Esophagus squamous epithelium (tissue), 5 donors: ENCODE measurements at places on chromosomes 13 and 19. TPM values are rescaled to one million over a fixed set of nuclear protein-coding genes. Genes with fewer than 3 reads are reported as not detected.

GJA3 gene
- total RNA-seq = 0.85 TPM

JAK3 gene
- 0.87 TPM for total RNA-seq

KLK3 gene
- not detected for total RNA-seq

LILRA6 gene
- total RNA-seq = 0.53 TPM

ERICH6B gene
- total RNA-seq = not detected

P2RY11 gene
- 3.5 TPM for total RNA-seq

- no peaks in the 10 kb centered on the region for H3K36me3 ChIP-seq
- no peak for DNase-seq
- H3K4me1 ChIP-seq = no peaks in the 10 kb centered on the region
Measured at GRCh38 chr13:51237887-51238286, 15.7 kb downstream of the FAM124A start.

DNA sequence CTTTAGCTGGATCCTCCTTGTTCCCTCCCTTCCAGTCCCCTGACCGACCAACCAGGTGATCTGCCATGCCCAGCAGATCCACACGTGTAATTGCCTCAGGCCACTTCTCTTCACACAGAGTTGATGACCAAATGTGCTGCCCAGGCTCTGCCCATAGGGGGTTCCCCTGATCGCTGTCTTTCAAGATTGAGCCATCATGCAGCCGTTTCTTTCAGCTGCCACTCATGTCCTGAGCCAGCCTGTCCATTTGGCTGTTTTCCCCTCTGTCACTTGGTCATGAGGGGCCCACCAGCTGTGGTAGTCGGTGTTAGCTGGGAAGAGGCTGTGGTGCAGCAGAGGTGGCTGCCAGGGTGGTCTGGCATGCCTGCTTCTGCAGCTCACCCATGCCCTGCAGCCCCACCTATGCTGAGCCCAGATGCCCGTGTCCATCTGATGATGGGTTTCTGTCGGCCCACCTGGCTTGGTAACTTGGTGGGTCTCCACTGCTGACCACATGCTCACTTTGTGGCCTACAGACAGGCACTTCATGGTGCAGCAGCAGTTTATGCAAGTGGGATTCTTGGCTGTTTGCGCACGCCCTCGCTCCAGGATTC lies 35.6 kb upstream of the GPR183 start:
- H3K36me3 ChIP-seq = peaks cover 6% of the 10 kb centered on the region
- no peaks in the 10 kb centered on the region for H3K4me1 ChIP-seq
- H3K27ac ChIP-seq = no peak overlapping the region
- H3K27me3 ChIP-seq = no peaks in the 10 kb centered on the region
- no peak for DNase-seq

GRCh38 chr13:23321535-23322241 lies 111.8 kb downstream of the SACS start:
- H3K4me1 ChIP-seq = peaks cover 6% of the 10 kb centered on the region
- no peaks in the 10 kb centered on the region for H3K27me3 ChIP-seq
- peak overlapping the region; percentile 12 for H3K27ac ChIP-seq
- H3K4me3 ChIP-seq = peak overlapping the region; percentile 3
- no peak for DNase-seq
- no peaks in the 10 kb centered on the region for H3K36me3 ChIP-seq

- peak overlapping the region; percentile 81 for H3K27ac ChIP-seq
- DNase-seq = no peak
- peaks cover 93% of the 10 kb centered on the region for H3K27me3 ChIP-seq
- H3K36me3 ChIP-seq = no peaks in the 10 kb centered on the region
- H3K4me3 ChIP-seq = no peak overlapping the region
- H3K4me1 ChIP-seq = peaks cover 15% of the 10 kb centered on the region
Measured at GRCh38 chr19:850221-850978, 1.7 kb upstream of the ELANE start.

DNA sequence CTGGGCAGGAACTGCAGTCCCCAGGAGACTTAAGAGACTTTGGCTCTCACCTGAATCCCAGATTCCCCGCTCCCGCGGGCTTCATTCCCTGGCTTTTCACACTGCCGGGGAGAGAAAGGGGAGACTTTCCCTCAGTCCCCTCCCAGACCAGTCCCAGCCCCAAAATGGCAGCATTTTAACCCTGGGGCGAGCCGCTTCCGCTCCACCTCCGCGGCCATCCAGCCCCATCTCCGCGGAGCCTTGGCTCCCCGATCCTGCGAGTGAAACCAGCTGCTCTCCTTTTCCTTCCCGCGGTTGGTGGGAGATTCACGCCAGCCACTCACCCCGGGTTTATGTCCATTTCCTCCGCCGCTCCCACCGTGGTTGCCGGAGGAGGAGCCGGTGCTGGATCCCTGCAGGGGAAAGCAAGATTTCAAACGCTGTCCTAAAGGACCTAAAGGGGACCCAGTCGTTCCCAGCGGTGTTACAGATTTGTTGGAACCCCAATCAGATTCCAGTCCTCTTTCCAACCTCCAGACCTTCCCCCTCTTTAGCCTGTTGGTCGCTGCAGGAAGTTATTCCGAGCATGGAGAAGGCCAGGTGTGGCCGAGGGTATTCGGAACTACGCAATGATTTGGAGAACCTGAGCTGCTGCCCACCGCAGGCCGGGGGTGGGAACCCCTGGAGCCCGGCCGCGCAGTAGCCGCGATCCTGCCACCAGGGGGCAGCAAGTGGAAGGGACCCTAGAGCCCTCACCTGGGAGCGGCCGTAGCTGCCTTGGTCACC lies 3.4 kb downstream of the DMKN start:
- peak overlapping the region; percentile 58 for H3K27ac ChIP-seq
- peak overlapping the region; percentile 48 for H3K4me3 ChIP-seq
- no peak for DNase-seq
- H3K27me3 ChIP-seq = no peaks in the 10 kb centered on the region

- no peak for DNase-seq
- no peak overlapping the region for H3K27ac ChIP-seq
- no peaks in the 10 kb centered on the region for H3K36me3 ChIP-seq
- H3K27me3 ChIP-seq = no peaks in the 10 kb centered on the region
Measured at GRCh38 chr13:66794340-66795031, 435.6 kb downstream of the PCDH9 start.

DNA sequence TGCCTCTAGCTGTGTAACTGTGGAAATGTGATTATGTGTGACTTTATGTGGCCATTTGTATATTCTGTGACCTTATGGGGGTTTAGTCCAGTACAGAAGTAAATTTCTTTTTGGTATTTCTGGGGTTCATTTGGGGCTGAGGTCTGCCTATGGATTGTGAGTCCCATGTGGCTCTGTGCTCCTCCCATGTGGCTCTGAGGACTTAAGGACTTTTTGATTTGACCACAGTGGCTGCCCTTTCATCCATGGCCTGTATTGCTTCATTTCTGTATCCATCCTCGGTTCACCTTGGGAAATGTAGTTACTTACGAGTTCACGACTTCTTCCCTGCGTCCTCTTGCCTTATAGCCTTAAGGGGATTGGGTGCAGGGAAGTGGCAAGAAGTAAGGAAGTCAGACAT lies 1.0 kb downstream of the ZNF420 start:
- H3K36me3 ChIP-seq = no peaks in the 10 kb centered on the region
- no peak overlapping the region for H3K27ac ChIP-seq
- H3K4me3 ChIP-seq = peak overlapping the region; percentile 86
- no peak for DNase-seq

DNA sequence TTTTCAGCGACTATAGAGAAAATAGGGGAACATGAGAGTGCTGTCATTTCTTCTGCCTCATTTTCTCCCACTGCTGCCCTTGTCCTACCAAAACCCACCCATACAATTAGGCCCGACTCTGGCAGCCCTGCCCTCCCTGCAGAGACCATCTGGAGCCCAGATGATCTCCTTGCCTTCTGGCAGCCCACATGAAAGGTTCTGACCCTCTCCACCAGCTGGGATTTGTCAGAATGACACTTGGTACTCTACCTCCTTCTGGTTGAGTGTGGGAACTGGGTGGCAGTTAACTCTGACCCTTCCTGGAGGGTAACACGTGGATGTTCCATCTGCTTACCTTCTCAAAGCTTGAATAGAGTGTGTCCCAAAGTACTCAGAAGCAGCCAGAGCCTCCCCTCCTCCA lies 21.0 kb upstream of the SIAH3 start:
- H3K27ac ChIP-seq = no peak overlapping the region
- no peak overlapping the region for H3K4me3 ChIP-seq
- DNase-seq = no peak
- no peaks in the 10 kb centered on the region for H3K4me1 ChIP-seq
- H3K36me3 ChIP-seq = no peaks in the 10 kb centered on the region

DNA sequence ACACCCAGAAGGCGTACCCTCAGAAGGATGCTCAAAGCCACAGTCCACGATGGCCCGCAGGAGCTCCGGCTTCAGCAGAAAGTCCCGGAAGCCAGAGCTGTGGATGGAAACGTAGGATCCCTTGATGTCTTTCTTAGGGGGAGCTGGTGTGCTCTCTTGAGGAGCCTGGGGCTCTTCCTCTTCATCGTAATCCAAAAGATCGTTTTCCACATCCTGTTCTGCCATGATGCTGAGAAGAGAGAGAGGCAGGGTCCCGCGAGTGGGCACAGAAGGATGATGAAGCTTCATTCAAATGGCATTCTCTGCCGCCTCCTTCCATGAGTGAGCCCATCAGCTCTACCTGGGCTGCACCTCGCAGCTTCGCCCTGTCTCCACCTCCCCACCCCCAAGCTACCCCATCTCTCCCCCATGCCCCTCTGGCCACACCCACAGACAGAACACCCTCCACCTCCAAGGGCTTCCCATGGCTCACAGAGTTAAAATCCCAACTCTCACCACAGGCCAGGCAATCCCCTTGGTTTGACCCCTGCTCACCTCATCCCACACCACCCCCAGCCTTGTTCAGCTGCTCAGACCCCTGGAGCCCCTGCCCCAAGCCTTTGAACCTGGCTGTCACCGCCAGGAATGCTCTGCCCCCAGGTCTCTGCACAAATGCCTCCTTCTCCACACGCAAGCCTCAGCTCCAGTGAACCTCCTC lies 6.0 kb downstream of the DDX39A start:
- H3K27ac ChIP-seq = no peak overlapping the region
- H3K4me3 ChIP-seq = no peak overlapping the region
- no peaks in the 10 kb centered on the region for H3K27me3 ChIP-seq

DNA sequence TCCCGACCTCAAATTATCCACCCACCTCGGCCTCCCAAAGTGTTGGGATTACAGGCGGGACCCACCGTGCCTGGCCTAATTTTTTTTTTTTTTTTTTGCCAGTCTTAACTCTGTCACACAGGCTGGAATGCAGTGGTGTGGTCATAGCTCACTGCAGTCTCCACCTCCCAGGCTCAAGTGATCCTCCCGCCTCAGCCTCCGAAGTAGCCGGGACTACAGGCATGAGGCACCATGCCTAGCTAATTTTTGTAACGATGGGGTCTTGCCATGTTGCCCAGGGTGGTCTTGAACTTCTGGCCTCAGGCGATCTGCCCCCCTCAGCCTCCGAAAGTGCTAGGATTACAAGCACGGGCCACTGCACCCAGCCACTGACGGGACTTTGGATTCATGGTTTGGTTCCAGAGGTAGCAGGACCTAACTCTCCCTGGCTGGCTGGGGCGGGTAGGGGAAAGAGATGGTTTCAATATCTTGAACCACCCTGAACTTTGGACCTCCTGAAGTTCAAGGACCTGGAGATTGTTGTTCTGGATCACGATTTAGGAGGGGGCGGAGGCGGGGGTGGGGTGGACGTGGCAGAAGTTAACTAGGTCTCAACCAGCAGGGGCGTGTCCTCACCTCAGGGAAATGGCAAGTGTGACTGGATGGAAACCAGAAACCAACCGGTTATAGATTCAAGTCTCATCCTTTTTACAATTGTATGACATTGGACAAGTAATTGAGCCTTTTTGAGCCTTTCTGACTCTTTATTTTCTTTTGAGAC lies 40.8 kb downstream of the IER2 start:
- H3K27ac ChIP-seq = no peak overlapping the region
- no peaks in the 10 kb centered on the region for H3K36me3 ChIP-seq
- H3K27me3 ChIP-seq = no peaks in the 10 kb centered on the region
- no peak for DNase-seq

GRCh38 chr19:1363599-1363998 lies 20.1 kb upstream of the NDUFS7 start:
- no peak overlapping the region for H3K4me3 ChIP-seq
- peaks cover 34% of the 10 kb centered on the region for H3K4me1 ChIP-seq
- no peak for DNase-seq
- H3K27me3 ChIP-seq = no peaks in the 10 kb centered on the region

GRCh38 chr13:50572129-50572528 lies 271.4 kb downstream of the DLEU7 start:
- no peaks in the 10 kb centered on the region for H3K36me3 ChIP-seq
- H3K4me1 ChIP-seq = no peaks in the 10 kb centered on the region
- H3K4me3 ChIP-seq = no peak overlapping the region
- H3K27me3 ChIP-seq = no peaks in the 10 kb centered on the region
- no peak overlapping the region for H3K27ac ChIP-seq

DNA sequence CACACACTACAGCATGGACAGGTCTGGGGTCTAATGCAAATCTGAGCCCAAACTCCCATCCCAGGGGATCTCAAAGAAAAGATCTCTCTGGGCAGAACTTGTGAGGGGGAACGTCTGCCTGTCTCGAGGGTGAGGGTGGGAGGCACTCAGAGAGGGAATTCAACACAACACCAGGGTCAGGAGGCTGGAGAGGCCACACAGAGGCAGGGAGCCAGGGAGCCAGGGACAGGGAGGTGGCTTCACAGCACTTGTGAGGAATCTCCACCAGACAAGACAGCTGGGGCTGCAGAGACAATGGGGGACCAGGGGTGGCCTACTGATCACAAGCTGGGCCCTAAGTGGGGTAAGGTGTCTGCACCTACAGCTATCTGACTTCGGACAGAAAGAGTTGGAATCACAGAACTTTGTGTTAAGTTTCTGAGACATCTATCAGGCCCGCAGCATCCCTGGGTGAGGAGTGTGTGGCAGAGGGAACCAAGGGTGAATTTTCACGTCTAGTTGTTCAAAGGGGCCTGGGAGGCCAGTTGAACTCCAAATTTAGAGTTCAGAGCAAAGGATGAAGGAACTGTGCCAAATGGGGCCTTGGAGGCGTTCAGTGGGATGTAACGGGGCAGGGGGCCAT lies 12.7 kb upstream of the AKAP8L start:
- H3K4me1 ChIP-seq = peaks cover 53% of the 10 kb centered on the region
- H3K36me3 ChIP-seq = peaks cover 42% of the 10 kb centered on the region
- peak overlapping the region; percentile 90 for H3K4me3 ChIP-seq
- H3K27ac ChIP-seq = peak overlapping the region; percentile 80
- no peak for DNase-seq

- peak overlapping the region; percentile 82 for H3K27ac ChIP-seq
- no peaks in the 10 kb centered on the region for H3K27me3 ChIP-seq
- peak overlapping the region; percentile 83 for H3K4me3 ChIP-seq
Measured at GRCh38 chr19:44142059-44142433, 692 bp downstream of the ZNF234 start.

DNA sequence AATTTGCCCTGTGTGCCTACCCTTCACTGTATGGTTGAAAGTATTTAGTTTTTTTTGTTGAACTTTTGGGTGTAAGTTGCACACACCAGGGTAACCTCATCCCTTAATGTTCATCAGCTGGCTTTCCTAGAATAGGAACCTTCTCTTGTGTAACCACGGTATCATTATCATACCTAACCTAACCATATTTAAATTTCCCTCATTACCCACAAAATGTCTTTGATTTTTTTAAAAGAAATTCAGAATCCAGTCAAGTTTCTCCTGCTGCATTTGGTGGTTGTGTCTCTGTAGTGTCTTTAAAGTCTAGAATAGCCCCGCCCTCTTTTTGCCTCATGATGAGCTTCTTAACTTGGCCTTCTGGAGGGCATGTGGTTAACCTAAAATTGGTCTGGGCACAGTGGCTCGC lies 80.3 kb downstream of the RYR1 start:
- H3K36me3 ChIP-seq = no peaks in the 10 kb centered on the region
- H3K4me1 ChIP-seq = no peaks in the 10 kb centered on the region
- H3K4me3 ChIP-seq = no peak overlapping the region
- peaks cover 33% of the 10 kb centered on the region for H3K27me3 ChIP-seq
